ENCODE measurements at places on chromosomes 11 and 22.

- peak; percentile 59 for DNase-seq
Measured at GRCh38 chr11:93652161-93652597, 9.3 kb upstream of the CEP295 start.

- DNase-seq: no peak
Measured at GRCh38 chr11:70687716-70688115, 289.4 kb downstream of the CTTN start.

GRCh38 chr11:95690100-95690499, 99.5 kb downstream of the FAM76B start:
- no peak for DNase-seq

DNA sequence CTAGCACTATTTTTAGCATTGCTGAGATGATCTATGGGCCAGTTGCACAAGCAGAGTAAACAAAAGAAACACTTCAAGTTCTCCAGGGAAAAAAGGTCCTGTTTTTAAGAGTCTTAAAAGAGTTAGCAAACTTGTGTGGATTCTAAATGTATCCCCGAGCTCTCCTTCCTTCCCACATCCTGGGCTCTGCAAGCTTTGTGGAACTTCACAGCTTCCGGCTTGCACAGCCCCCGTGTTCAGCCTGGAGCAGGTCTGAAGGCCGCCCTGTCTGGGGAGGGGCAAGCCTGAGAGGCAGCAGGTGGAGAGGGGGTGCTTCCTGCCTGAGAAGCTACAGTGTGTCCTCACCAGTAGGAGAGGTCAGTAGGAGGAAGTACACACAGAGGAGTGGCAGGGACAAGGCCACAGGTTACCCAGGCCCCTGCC, 35.1 kb upstream of the SUSD2 start:
- no peak for DNase-seq

DNA sequence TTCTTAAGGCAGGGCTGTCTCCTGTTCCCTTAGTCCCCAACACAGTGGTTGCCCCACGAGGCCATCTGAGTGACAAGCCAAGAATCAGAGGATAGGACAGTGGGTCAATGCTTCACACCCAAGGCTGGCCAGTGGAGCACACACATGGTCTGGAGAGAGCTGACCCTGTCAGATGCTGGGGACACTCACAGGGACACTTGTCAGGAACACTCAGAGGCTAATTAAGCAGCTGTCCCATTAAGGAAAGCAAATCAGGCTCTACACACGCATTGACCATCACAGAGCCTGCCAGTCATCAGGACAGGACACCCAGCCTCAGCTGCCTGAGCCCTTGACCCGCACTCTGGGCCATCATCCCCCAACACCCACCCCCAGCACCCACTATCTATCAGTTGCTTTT, 18.2 kb downstream of the GDPD5 start:
- no peak for DNase-seq

DNA sequence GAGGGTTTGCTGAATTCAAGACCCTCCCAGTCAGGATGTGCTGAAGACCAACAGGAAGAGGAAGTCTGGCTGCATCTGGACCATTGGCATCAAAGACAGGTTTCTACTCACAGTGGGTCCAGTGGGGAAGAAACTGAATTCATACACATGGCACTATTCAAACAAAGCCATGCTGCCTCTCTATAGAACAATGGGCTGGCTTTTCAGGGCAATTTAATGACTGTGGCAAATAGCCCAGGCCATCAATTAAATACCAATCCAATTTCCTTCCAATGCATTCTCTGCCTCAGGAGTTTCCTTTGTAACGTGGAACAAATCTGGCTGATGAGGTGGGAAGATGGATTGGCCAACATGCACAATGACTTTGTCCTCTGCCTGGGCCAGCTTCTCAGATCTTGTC, 98.6 kb downstream of the SEZ6L start:
- DNase-seq: no peak

DNA sequence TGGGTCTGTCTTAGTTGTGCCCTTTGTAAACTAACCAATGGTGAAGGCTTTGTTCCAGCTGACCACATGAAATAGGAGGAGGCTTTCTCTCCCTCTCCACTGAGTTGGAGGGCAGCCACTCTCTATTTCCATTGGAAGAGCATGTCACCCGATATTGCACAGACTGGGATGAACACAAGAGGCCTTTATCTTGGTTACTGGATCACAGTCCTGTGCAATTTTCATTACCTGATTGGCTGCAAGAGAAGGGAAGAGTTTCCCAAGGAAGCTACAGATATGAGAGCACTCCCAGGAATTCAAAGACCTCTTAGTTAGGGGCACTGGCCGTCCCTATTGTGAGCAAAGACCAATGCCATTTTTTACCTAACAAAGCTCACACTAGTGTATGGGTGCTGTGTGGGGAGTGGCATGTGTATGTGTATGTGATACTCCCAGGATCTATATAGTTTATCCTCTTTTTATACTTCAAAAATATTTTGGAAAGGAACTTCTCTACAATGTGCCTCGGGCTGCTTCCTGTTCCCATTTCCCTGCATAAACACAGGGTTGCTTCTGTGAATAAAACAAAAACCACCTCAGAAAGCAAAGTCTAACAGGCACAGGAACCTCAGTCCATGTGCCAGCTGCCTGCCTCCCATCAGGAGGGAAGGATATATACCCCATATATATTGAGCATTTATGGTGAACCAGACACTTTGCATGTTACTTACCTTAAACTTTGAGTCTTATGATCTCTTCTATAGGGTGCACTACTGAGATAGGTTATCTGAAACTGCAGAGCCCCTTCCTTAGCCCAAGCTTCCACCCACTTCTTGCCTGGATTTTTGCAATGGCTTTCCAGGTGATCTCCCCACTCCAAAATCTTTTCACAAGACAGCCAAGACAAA, 126.5 kb downstream of the RASSF10 start:
- DNase-seq: peak; percentile 67

DNA sequence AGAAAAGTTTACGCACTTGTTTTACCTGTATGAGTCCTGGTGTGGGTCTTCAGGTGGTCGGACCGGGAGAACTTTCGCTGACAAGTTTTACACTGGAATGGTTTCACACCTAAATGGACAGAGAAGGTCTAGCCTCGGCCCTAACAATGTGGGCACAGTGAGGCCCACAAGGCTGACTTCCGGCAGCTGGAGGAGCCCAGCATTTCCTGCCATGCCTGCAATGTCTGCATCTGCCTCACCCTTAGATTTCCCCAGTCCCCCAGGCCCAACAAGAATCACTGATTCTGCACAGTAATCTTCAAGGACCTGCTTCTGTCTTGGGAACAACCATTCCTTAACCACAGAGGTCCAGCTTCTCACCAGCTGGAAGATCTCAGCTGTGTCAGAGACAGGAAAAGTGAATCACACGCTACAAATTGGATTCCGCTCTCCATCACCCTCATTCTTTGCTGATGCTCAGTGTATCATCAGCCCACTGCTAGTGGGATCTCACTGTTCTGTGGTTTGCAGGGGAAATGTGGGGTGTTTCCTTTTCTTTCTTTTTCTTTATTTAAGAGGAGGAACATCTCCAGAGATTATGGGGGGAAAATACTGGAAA, 43.3 kb downstream of the WT1 start:
- no peak for DNase-seq

GRCh38 chr11:117766576-117766975, 30.4 kb downstream of the DSCAML1 start:
- DNase-seq: no peak

DNA sequence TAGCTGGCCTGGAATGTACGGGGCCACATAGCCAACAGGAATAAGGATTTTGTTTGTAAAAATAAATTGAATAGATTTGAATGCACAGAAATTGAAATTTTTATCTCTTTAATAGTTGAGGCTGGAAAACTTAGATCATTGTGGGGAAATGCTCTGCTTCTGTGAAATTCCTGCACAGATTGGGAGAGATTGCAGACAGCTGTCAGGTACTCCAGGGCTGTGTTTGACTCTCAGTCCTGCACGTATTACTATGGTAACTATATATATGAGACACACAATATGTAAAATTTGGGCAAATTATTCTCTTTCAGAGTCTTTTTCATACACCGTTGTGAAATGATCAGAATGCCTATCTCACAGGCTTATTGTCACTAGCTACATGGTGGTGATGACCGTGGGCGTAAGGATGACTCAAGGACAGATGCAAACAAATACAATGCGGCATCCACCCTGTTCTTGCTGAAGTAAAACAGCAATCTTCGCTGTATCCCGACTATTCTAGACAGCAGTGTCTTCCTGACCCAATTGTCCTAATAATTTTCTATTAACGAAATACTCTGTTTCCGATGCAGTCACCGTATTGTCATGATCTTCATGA, 79.4 kb downstream of the ZC3H12C start:
- DNase-seq: no peak

DNA sequence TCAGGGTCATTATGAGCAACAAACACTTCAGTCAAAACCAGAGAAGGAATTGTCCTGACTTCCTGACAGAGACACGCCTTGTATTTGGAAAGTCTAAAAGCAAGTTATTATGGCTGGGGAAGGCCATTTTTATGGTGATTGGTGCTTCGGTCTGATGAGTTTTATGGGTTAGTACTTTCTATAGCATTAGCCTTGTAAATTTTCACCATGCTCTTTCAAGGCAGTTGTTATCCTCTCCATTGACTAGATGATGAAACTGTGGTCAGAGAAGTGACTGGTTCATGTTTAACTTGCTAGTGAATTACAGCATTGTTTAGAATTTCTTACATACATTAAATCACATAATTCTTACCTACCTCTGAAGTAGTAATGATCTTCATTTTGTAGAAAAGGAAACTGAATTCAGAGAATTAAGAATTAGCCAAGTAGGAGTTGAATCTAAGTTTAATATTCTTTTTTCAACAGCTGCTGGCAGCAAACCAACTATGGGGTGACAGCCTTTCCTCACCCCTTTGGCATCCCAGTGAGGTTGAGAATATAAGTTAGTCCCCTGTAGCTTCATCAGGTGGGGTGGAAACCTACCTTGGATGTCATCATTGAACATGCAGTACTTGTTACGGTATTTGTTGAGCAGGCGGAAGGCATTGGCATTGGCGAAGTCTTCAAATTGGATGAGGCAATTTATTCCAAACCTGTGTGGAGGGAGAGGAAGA, 90.0 kb downstream of the CCDC81 start:
- no peak for DNase-seq

DNA sequence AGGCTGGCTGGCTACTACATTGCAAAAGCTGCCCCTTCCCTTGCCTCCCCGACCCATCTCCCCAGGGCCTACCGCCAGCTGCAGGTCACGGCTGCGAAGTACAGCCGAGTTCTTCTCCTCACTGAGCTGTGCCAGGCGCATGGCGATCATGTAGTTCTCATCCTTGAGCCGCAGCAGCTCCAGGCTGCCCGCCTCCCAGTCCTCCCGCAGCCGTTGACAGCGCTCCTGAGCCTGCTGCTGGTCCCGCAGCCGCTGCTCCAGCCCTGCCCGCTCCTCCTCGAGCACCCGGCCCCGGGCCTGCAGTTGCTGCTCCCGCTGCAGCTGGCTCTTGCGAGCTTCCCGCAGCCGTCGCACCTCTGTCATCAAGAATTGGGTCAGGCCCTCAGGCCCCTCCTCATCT, 3.3 kb downstream of the CARD10 start:
- no peak for DNase-seq

GRCh38 chr11:110094298-110095285, 1.4 kb downstream of the ZC3H12C start:
- DNase-seq: no peak

DNA sequence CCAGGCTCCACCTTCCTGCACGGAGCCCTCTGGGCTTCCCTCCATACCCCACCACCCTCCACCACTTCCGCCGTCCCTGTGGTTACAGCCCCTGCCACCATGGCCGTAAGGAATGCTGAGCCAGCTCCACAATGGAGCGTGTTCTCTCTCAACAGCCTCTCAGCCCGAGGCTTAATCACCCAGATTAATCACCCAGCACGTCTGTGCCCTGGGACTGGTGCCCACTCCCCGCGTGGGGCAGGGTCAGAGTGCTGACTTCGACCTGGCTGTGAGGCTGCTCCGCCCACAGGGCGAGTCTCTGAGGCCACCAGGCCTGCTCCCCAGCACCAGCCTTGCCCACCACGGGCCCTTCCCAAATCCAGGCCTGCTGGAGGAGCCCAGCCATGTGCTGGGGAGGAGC, 4.0 kb upstream of the TH start:
- DNase-seq: no peak

DNA sequence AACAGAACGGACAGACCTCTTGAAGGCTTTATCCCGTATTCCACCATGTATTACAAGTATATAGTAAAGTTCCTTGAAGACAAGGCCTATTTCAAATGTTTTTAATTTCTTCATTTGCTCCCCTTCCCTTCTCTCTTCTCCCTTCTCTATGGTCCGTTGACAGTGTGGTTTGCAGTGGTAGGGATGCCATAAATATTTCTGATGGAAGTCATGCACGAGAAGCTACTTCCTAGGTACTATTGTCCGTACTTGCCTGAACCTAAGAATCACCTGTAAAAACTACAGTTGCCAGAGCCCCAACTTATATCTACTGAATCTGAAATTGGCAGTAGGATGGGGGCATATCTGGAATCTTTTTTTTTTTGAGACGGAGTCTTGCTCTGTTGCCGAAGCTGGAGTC, 2.8 kb downstream of the PISD start:
- no peak for DNase-seq

GRCh38 chr11:120132645-120133185, 5.2 kb downstream of the TRIM29 start:
- no peak for DNase-seq

- DNase-seq: peak; percentile 58
Measured at GRCh38 chr11:75474878-75475766, 42.1 kb upstream of the KLHL35 start.

DNA sequence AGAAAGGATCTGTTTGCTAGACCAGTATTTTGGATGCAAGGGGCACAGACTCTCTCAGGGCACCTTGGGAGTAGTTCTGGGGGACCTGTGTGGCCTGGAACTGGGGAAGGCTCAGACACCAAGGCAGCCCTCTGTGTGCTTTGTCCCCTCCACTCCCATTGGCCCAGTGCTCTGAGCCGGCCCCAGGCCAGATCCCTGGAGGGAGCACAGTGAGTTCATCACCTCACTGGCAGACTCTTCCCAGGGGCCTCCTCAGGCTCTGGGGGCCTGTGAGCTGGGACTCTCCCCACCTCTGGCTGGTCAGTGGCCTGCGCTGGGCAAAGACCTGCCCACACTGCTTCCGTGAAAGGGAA, 51.7 kb downstream of the CHRDL2 start:
- DNase-seq: no peak

DNA sequence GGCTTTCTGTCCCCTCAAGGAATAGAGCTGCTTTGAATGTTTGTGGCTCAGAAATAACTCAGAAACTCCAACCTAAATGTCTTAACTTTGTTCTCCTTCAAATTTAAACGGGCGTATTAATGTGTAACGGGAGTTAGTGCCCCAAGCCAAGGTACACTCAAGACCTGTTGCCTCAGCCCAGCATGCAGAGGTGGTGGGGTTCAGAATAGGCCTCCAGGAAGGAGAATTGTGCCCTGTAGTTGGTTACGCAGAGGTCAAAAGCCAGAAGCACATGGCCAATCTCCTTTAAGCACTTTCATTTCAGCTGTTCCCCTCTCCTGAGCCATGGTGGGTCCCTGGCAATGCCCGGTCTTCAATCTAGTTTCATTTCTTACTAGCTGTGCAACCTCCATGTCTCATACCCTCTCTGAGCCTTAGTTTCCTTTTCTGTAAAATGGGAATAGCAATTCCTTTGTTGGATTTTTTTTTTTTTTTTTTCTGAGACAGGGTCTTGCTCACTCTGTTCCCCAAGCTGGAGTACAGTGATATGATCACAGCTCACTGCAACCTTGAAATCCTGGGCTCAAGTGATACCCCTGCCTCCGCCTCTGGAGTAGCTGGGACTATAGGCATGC, 4.2 kb downstream of the HMOX1 start:
- no peak for DNase-seq

Measured in left kidney (tissue), 8 donors.